Omental fat pad (tissue), 4 donors: ENCODE measurements at places on chromosomes 16 and 17. TPM values are rescaled to one million over a fixed set of nuclear protein-coding genes. Genes with fewer than 3 reads are reported as not detected.

Gene MPV17L
- total RNA-seq: 10.7 TPM

DNA sequence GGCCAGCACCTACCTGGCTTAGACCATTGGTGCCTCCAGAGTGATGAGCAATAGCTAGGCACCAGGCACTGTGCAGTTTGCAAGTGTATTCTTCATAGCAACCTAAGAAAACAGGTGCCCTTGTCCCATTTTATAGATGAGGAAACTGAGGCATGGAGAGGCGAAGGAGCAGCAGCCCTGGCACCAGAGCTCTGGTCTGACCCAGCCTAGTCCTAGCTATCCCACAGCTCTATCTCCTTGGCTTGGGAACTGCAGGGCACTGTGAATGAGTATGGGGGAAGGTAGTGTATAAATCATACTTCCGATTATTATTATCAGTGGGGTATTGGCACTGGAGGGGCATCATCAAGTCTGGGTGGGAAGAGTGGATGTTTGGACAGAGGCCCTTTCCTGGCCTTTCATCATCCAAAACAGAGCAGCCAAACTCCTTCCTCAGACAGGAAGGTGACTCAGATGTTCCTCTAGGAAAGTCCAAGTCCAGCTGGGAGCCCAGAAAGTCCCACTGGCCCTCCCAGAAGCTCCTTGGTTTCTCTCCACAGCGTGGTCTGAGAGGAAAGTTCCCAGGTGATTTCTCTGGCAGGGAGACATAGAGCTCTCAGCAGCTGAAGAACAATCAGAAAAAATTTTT is 32.0 kb upstream of the PLLP start:
- DNase-seq: no peak

DNA sequence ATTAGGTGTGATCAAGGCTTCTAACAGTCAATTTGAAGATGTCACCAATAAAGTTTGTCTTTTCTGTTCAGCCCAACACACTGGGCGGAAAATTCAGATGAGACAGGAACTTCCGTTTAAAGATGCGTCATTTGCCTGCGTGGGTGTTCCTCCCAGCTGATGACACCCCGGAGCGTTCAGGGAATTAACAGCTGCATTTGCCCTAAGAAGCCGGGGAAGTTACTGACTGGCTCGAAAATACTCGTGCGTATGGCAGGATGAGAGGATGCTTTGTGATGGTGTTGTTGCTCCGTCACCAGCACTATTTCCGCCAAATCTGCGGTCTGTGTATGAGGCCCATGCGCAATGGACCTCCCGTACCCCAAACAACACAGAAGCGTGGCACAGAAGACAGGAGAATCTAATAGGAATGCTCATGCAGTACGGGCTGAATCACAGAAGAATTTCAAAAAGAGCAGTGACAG is 11.9 kb upstream of the PVALEF start:
- DNase-seq: no peak

- DNase-seq: no peak
These were observed 3.9 kb upstream of the TMEM235 start for GRCh38 chr17:78227455-78227916.

GRCh38 chr17:3890082-3890877 is 2.6 kb downstream of the CAMKK1 start:
- DNase-seq: peak; percentile 81
